Stimulated activated CD4-positive, alpha-beta T cell treated with anti-CD3 and anti-CD28 coated beads, Interleukin-4, amount 100 ng/mL, for 1 hour (primary cell): ENCODE measurements at places on chromosomes 2 and 18.

DNA sequence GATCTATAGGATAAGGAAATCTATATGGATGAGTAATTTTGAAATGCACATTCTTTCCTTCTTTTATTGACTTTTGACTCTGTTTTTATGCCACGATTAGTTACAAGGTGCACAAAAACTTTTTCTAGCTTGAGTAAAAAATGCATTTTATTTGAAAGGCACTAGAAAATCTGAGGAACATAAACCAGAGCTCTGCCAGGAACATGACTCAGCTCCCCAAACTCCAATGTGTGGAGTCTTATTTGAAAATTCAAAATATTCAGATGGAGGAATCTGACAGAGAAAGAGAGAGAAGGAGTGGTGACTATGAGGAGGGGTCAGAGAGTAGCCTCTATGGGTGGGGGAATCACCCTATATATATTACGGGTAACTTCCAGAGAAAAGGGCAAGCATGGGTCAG is 231.0 kb downstream of the DCC start:
- no peak for DNase-seq

GRCh38 chr2:73913414-73914054 is 13.1 kb upstream of the DGUOK start:
- no peak for DNase-seq

- DNase-seq, result no peak
Observed at GRCh38 chr2:111071600-111072171, 49.0 kb upstream of the BCL2L11 start.

GRCh38 chr2:28678175-28678855 is 73.3 kb upstream of the PPP1CB start:
- no peak for DNase-seq

- DNase-seq, result no peak
Observed at GRCh38 chr2:45194596-45194995, 185.3 kb upstream of the SIX2 start.

DNA sequence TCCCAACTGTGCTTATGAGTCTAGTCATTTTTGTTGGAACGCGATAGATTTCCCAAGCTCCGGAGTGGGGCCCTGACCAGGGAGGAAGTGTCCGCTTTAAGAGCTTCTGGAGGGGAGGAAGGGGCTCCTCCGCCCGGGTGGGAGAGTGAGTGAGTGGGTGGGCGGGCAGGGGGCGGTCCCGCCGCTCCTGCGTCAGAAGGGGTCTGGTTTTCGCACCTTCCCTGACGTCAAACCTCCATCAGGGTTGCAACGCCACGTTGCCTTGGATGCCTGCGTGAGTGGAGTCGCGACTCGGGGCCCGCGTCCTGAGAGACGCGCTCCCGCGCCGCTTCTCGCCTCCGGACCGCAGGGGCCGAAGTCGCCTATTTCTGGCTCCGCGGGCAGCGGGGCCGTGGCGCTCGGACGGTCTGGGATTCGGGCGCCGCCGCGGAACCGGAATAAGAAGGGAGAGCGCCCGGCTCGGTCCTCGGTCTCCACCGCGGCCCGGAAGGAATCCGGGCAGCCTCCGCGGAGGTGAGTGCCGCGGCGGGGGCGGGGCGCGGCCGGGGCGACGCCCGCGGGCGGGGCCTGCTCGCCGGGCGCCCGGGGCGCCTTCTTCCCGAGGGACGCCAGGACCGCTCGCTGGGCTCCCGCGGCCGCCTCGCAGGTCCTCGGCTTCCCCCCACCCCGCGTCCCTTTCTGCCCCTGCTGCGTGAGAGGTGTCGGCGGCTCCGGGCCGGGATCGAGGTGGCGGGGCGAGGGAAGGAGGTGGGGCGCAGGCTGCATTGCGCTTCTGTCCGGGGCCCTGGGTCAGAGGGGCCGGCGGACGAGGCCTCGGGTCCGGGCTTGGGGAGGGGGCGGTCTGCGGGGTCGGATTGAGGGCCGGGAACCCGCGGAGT is at the start of gene ZDBF2:
ZDBF2 (plus strand) TSS at position 230 of the 878 bp plus-strand sequence. CDS start 7,187 bp downstream, outside the sequence.
- peak; percentile 44 for DNase-seq

DNA sequence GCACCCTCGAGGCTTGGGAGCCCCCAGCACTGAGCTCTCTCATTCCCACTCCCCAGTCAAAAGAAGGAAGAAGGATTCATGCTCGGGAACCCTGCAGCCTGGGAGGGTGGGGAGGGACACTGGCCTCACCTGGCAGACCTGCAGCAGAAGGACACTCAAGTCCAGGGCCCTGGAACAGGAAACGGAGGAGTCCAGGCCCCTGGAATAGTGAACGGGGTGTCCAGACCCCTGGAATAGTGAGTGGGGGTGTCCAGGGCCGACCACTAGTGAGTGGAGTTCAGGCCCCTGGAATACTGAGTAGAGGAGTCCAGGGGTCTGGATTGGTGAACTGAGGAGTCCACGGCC is 292.5 kb downstream of the NDUFA10 start:
- no peak for DNase-seq

GRCh38 chr18:44546954-44547353 is 133.7 kb upstream of the SETBP1 start:
- DNase-seq, result no peak

- no peak for DNase-seq
Observed at GRCh38 chr18:72114801-72115594, 429.1 kb downstream of the CBLN2 start.

GRCh38 chr2:231394211-231395141 is 1.0 kb upstream of the B3GNT7 start:
- no peak for DNase-seq

GRCh38 chr2:129499747-129500146 is 479.7 kb upstream of the RAB6C start:
- DNase-seq, result no peak

DNA sequence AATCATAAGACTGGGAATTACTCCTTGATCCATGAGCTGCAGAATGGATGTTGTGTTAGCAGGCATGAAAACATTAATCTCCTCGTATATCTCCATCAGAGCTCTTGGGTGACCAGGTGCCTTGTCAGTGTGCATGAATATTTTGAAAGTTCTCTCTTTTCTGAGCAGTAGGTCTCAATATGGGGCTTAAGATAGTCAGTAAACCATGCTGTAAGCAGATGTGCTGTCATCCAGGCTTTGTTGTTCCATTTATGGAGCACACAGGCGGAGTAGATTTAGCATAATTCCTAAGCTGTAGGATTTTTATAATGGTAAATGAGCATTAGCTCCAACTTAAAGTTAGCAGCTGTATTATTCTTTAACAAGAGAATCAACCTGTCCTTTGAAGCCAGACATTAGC is 160.3 kb downstream of the MYO1B start:
- no peak for DNase-seq

DNA sequence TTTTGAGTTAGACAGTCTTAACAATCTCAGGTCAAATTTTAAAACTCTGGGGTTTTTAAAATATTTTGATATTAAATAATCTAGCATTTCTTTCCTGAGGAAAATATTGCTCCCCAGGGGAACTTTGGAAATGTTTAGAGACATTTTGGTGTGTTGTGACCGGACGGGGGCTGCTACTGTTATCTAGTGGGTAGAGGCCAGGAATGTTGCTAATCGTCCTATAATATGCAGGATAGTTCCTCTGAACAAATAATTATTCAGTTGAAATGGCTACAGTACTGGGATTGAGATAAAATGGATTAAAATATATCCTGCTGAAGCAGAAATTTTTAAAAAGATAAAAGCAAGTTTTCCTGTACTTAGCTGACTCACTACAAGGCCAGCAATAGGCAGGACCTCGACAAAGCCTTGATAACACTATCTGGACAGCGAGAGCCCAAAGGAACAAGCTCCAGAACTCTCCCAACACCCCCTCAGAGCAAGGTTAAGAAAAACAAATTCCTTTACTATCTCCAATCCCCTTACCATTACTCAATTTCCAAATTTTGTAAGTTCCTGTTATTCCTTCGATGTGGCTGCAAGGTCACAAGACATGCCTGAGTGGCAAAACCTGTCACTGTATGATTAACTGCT is 1407.4 kb downstream of the SUCLG1 start:
- no peak for DNase-seq

DNA sequence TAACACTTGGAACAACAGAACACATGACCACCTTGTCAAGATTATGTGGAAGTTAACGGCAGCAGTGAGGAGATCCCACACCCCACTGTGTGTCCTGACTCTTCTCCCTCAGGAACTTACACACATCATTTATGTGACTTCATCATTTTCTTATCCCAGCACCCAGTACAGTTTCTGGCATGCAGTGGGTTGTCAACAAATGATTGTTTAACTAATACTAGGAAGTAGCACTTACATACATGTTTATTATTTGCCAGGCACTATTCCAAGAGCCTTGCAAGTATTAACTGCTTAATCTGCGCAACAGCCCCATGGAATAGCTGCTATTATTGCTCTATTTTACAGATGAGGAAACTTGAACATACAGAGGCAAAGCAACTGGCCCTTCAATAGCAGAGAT is 391.5 kb downstream of the TXNL1 start:
- no peak for DNase-seq

DNA sequence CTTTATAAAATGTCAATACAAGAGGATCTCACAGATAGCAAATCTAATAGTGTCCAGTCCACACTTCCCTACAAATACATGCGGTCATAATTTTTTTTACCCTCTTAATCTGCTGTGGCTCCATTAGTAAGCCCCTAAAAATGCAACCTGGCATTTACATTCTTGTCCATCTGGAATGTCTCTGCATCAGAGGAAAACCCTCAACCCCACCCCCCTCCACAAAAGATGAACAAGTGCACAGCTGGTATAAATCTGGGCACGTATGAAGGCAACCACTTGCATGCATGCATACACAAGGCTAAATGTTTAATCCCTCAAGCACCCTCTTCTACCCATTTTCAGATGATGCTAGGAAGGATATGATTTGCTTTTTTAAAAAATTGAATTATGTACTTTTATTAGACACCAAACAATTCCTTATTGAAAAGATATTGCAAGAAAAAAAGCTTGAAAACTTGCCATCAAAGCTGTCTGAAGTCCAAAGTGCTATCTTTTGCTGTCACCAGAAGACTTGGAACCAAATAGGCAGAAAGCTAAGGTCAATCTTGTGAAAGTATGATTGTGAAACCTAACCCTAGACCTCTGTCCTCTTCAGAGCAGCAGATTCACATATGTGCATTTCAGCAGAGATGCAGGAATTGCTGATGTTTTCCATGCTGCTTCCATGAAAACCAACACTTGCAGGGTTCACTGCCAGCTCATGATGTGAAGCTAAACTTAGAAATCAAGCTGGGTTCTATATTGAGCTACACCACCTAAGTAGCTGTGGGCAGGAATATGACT is 39.0 kb downstream of the IRS1 start:
- DNase-seq, result no peak

DNA sequence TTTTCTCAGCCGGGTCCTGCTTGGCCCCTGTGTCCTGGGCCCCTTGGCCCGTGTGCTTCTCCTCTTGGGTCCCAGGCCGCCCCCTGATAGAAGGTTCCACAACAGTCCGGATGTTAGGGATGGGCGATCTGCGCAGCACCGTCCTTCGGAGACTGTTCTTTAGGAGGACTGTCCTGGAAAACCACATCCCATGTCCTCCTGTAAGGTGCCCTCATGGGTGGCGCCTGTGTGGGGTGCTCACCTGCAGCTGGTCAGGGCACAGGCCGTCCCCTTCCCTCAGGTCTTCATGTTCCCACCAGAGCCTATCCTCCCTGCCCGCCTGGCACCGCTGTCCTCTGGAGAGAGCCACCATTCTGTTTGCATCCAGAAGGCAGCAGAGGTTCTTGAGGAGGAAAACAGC is 50.0 kb downstream of the CTDP1 start:
- DNase-seq, result no peak

DNA sequence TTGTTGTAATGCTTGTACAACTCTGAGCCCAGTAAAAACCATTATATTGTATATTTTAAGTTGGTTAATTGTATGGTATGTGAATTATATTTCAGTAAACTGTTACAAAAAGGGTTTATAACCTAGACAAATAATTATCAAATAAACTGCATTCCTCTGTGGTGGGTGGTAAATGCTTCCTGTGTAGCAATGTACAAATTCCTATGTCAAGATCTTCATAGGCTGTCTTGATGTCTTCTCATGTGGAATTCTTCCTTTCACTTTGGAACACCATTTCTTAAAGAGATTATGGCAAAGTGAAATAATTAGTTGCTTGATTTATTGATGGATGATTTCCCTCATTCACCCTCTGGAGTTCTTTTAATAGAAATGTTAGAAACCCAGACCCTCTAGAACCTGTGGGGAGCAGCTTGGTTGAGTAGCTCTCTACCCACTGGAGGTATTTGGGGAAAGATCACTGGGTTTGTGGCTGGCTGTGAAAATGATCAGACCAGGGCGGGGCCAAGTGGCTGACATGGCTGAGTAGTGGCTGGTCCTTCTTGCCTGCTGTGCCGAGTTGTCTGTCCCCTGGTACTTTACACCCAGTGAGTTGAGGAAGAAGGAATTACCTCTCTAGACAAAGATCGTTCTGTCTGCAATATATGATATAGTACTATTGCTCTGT is 22.4 kb upstream of the MGAT5 start:
- DNase-seq, result no peak

- no peak for DNase-seq
Observed at GRCh38 chr2:156465573-156465972, 29.4 kb downstream of the GPD2 start.

GRCh38 chr2:1649103-1650084 is 94.9 kb downstream of the PXDN start:
- no peak for DNase-seq

DNA sequence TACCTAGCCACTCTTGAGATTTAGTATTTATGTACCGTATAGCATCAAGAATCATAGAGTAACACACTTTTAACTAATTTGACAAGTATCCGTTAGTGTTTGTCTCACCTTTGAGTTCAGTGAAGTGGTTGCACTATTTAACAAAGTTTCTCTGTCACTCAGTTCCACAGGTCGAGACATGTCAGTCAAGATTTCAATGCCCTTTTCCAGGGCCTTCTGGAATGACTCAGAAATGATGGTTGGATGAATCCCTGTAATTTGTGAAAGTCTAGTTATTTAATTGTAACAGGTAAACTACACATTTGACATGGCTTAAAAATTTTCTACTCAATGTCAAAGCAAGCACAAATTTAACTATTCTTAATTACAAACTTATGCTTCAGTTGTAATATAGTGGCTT is 9.7 kb downstream of the CCT4 start:
- DNase-seq, result no peak

DNA sequence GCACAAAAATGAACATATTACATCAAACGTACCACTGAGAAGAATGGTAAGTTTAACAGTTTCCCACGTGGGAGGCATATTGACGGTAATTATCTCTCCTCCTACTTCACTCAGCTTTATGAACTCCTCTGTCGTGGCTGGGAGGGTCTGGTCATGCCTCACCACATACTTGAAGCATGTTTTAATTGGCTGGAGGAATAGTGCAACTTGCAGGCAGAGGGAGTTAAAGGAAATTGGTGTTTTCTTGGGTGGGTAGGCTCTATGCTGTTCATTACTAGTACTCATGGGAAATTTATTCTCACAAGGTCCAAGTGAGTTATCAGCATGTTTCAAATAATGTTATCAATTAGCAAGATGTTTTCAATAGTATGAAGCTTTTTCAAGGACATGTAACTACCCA is 767.0 kb downstream of the PLCL1 start:
- DNase-seq, result no peak

- DNase-seq, result peak; percentile 19
Observed at GRCh38 chr2:160918906-160919503, 241.2 kb upstream of the TANK start.

- DNase-seq, result no peak
Observed at GRCh38 chr2:63058144-63058920, 7.7 kb downstream of the OTX1 start.

- DNase-seq, result no peak
Observed at GRCh38 chr2:160278879-160279177, 78.8 kb upstream of the ITGB6 start.
